ENCODE measurements at places on chromosomes 13 and 19. TPM values are rescaled to one million over a fixed set of nuclear protein-coding genes. Genes with fewer than 3 reads are reported as not detected.

GRCh38 chr13:37899753-37900152 lies 30.2 kb upstream of the TRPC4 start:
- H3K27me3 ChIP-seq, result no peaks in the 10 kb centered on the region
- no peak overlapping the region for H3K4me3 ChIP-seq
- H3K36me3 ChIP-seq, result no peaks in the 10 kb centered on the region
- DNase-seq, result no peak
- H3K4me1 ChIP-seq, result no peaks in the 10 kb centered on the region
- no peak overlapping the region for H3K27ac ChIP-seq

- no peaks in the 10 kb centered on the region for H3K27me3 ChIP-seq
- H3K4me1 ChIP-seq, result peaks cover 29% of the 10 kb centered on the region
- peak within 1 kb of the TSS; percentile 84 for H3K27ac ChIP-seq
- DNase-seq, result peak; percentile 54
- H3K36me3 ChIP-seq, result no peaks in the 10 kb centered on the region
Measured at GRCh38 chr19:49473868-49474541, at the start of gene FLT3LG. TSS of gene FLT3LG (plus strand) at chr19:49474215. CDS start at chr19:49474640, 425 bp downstream.

DNA sequence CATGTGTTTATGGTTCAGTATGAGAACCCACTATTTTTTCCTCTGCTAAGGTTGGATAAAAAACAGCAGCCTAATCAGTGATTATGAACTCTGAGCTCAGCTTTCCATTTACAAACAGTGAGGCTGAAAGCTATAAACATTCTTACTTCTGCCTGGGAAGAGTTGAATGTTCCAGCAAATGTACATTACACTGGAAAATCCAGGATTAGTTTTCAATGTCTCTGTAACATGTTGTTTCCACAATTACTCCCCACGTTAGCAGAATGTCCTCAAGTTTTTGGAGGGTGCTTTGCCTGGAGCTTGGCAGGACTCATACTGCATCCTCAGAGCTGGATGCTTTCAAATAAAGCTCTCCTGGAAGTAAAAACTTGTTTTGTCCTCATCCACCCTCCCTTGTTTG lies 150.4 kb downstream of the POSTN start:
- DNase-seq, result no peak
- H3K4me3 ChIP-seq, result no peak overlapping the region
- peaks cover 52% of the 10 kb centered on the region for H3K4me1 ChIP-seq
- H3K36me3 ChIP-seq, result no peaks in the 10 kb centered on the region

Gene TMPRSS9
- not detected for total RNA-seq

Gene B3GNT8
- total RNA-seq, result 2.1 TPM

Gene KLK13
- not detected for total RNA-seq

Data from HFFc6 (cell line).